ENCODE measurements at places on chromosomes 4 and X. TPM values are rescaled to one million over a fixed set of nuclear protein-coding genes. Genes with fewer than 3 reads are reported as not detected.

The EMCN gene
- 4.5 TPM for total RNA-seq

DNA sequence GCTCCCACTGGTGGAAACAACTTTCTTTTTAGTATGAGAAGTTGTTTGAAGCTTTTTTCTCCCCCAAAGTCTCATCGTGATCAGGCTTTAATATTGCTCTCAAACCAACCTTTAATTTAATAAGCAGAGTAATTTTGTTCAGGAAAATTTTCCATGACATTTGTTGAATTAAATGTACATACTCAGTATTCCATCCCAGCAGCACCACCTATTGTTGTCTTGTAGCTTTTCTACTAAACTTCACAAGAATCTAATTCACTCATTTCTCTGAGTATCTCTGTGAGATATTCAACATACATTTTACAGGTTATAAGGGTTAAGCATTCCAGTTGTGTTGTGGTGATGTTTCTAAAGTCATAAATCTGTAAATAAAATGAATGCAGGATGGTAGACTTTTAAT is 218.3 kb upstream of the HAND2 start:
- DNase-seq = peak; percentile 7

- no peak for DNase-seq
Observed at GRCh38 chr4:91812319-91812718, 491.4 kb upstream of the GRID2 start.

- no peak for DNase-seq
Observed at GRCh38 chrX:94511564-94511963, 837.6 kb downstream of the FAM133A start.
